ENCODE measurements at places on chromosomes 4 and X.
A peak's percentile ranks its signal among the peaks of the same experiment; 100 is the strongest.

DNA sequence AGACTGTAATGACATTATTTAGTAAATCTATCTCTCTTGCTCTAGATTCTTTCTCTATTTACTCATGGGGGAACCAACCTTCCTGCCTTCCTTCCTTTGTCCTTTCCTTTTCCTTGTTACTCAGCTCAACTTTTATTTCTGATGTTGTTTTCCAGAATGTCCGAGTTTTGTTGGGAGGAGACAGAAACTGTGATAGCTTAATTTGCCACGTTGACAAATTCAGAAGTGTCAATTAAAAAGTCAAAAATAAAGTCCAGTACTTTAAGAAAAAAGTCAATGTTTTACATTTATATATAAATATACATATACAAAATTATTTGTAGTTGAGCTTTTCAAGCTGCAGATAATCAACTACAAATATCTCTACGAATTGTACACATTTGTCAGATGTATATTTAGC is 1187.7 kb downstream of the ADGRL3 start:
- DNase-seq, result no peak

DNA sequence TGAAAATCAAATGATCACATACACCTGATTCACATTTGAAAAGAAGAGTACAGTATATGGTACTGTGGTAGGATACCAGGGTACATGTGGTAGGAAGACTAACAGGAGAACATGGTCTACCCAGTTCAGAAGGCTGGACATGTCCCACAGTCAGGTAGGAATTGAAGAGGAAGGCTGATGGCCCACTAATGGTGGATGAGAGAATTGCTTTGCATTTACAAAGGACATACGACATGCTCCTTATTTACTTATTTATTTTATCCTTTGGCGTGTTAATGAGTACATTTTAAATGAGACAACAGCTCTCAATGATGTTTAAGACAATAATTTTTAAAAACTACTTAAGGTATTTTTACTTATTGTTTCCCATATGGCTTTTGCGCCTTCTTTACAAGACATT is 106.7 kb upstream of the BMP2K start:
- no peak for DNase-seq

DNA sequence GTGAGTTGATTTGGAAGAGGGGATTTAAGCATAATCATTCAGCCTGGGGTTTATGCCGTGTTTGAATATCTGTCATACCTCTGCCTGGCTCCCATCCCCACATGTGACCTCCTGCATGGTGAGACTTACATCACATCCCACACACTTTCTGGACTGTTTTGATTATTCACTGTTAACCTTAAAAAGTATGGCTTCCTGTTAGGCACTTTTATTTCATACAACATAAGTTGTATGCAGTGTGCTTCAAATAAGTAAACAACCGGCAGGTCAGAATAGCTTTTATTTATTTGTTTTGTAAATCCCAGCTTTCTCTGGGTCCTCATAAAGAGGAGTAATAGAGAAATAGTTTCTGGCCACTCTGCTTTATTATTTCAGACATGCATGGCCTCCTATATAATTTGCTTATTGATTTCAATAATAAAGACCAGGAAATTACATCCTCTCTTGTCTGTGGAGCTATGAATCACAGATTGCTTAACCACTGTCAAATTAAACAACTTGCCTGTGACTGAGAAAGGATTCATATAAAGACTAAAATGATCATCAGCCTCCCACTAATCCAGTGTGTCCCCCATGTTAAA is 376.8 kb upstream of the ZFP42 start:
- peak; percentile 34 for DNase-seq

DNA sequence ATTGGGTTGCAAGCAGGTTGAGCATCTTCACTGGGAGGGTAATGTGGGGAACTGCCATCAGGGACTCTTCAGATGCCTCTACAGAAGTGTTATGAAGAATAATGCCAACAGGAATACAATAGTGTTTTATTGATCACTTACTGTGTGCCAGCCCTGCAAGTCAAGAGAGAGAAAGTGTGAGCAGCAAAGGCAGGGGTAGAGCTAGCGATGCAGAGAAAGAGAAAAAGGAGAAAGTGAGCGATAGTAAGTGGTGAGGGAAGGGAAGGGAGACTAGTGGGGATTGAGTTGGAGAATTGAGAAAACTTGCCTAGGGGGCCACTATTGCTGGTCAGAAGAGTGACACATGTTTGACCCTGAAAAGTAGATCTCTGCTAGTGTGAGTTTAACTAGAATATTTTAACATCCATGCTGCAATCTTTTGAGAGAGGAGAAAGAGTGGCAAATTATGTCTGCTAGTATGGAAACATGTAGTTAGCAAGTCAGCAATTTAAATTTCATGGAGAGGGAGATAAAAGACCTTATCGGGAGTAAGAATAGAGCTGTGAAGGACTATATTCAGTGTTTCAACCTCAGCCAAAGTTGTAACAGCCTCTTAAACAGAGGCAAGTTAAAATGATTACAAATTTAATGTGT is 12.2 kb downstream of the AFF1 start:
- no peak for DNase-seq

All from GM23248 (cell line).